ENCODE measurements at places on chromosomes 7 and 10.

DNA sequence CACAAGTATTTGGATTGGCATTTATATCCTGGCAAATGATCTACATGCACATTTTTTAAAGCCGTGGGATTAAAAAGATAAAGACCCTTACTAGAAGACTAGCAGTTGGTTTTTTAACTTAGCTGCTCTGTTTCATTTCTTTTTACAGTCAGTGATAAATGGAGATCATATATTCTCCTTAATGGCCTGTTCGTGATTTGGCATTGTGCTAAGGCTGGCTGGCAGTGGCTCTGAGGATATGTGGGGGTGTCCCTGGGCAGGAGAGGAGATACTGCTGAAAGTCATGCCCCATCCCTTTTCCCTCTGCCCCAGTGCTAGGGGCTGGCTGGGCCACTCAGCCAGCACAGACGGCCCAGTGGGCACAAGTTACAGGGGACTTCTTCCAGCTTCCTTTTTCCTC, 341.7 kb downstream of the PRPF18 start:
- DNase-seq: no peak

- DNase-seq: no peak
These were observed 192.1 kb downstream of the WDR11 start for GRCh38 chr10:121043124-121043849.

- peak; percentile 100 for DNase-seq
These were observed at the start of gene SEPTIN7 for GRCh38 chr7:35800718-35801391. SEPTIN7 (plus strand) TSS chr7:35801057; CDS start chr7:35801210, 153 bp downstream.

- DNase-seq: no peak
These were observed 502 bp downstream of the ZNF3 start for GRCh38 chr7:100080907-100081534.

GRCh38 chr7:91957823-91958222, 17.2 kb downstream of the AKAP9 start:
- no peak for DNase-seq

DNA sequence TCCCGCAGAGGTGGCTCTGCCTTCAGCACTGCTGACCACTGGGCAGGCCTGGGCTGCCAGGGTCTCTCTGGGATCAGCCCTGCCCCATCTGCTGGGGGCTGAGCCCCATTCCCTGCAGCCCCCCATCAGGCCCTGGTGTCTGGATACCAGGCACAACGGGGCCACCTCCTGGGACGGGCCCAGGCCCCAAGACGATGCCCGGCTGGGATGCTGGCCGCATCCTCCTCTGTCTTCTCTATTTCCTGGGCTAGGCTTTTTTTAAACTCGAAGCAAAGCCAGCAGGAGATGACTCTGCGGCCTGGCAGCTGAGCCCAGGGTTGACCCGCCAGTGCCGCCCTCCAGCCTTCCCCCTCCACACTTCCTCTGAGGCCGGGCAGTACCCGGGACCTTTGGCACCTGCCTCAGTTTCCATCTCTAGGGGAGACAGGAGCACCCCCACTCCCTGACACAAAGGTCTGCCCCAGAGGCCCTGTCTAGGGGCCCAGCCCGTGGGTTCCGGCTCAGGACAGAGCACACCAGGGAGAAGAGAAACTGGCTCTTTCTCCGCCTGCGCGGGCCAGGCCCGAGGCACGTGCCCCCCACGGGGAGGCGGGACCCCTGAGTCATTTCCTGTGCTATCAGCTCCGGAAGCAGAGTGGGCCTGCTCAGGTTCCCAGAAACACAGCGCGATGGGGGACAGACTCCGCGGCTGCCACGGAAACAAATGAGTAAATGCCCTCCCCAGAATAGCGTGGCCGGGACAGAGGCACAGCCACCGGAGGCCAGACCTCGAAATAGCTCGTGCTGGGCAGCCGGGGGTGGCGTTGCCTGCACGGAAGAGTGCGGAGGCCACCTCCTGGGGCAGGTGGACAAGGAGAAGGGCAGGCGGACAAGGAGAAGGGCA, 84.6 kb upstream of the PDGFA start:
- DNase-seq: peak; percentile 98

DNA sequence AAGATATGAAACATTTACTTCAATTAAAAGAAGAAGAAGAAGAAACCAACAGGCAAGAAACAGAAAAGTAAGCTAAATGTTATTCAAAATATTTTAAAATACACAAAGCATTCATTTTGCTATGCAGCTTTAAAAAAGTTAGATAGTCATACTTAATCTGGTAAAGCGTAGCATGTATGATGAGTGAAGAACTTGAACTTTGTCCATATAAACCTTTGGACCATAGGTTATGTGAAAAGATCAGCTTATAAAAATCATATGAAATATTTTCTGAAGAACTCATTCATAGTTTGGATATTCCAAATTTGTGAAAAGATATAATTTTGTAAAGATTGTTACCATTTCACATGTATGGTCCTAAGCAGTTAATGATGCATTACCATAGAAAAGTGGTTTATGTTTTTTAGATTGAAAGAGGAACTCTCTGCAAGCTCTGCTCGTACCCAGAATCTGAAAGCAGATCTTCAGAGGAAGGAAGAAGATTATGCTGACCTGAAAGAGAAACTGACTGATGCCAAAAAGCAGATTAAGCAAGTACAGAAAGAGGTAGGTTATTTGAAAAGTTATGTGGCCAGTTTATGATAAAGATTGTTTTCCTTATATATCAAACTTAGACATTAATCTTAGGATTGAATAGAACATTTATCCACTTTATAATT, 37.3 kb downstream of the KIF20B start:
- no peak for DNase-seq

GRCh38 chr10:127069436-127069835, 127.0 kb downstream of the INSYN2A start:
- no peak for DNase-seq

DNA sequence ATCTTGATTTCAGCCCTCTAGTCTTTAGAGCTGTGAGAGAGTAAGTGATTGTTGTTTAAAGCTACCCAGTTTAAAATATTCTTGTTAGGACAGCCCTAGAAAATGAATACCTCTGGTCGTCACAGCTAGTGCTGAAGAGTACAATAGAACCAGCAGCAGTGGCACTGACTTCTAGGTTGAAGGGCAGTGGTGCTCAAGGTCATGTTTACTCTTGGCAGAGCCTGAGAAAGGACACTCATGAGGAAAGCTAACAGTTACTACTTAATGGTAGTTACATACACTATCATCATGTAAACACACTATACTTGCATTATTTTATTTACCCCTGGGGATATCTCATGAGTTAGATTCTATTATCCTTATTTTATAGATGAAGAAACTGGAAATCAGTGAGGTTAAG, 323.0 kb downstream of the SH2D4B start:
- no peak for DNase-seq

GRCh38 chr7:32336726-32337125, 153.5 kb downstream of the LSM5 start:
- DNase-seq: no peak
